B cell (primary cell): ENCODE measurements at places on chromosomes 7 and 10.

DNA sequence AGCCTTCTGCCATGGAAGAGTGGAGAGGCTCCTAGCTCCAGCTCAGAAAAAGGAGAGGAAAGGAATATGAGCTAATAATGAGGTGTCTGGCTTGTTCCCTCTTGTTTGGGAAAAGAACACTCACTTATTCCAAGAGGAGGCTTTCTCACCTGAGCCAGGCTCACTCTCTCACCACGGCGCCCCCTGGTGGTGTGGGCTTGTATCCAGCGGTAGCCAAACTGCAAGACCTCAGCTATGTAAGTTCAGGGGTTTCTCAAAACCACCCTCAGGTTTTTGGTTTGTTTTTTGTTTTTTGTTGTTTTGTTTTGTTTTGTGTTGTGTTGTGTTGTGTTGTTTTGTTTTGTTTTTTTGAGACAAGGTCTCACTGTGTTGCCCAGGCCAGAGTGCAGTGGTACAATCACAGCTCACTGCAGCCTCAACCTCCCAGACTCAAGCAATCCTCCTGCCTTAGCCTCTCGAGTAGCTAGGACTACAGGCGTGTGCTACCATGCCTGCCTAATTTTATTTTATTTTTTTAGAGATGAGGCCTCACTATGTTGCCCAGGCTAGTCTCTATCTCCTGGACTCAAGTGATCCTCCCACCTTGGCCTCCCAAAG, 124.0 kb downstream of the TMEM130 start:
- H3K27me3 ChIP-seq: no peaks in the 10 kb centered on the region
- DNase-seq: peak; percentile 65
- H3K4me1 ChIP-seq: no peaks in the 10 kb centered on the region
- H3K36me3 ChIP-seq: no peaks in the 10 kb centered on the region
- no peak overlapping the region for H3K27ac ChIP-seq
- no peak overlapping the region for H3K4me3 ChIP-seq

DNA sequence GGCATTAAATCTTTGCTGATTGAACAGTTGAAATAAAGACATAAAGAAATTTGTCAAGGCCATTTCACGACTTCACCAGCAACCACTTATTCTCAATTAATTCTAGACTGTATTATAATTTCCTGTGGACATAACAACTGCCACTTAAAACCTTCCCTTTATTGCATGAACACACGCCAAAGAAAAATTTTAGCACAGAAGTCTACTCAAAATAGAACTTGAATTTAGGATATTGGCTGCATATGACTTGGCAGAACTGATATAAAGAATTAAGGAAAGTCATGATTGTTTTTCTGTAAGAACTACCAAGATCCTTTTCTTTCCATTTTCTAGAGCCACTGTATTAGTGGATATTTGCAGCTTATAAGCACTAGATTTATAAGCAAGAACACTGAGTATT, 226.5 kb upstream of the AKR1E2 start:
- no peaks in the 10 kb centered on the region for H3K36me3 ChIP-seq
- no peak overlapping the region for H3K4me3 ChIP-seq
- H3K27ac ChIP-seq: no peak overlapping the region
- H3K27me3 ChIP-seq: no peaks in the 10 kb centered on the region
- no peaks in the 10 kb centered on the region for H3K4me1 ChIP-seq
- DNase-seq: no peak

GRCh38 chr7:94039368-94040035, 35.3 kb upstream of the BET1 start:
- H3K4me1 ChIP-seq: peaks cover 21% of the 10 kb centered on the region
- H3K36me3 ChIP-seq: no peaks in the 10 kb centered on the region
- no peak for DNase-seq
- H3K27ac ChIP-seq: no peak overlapping the region

DNA sequence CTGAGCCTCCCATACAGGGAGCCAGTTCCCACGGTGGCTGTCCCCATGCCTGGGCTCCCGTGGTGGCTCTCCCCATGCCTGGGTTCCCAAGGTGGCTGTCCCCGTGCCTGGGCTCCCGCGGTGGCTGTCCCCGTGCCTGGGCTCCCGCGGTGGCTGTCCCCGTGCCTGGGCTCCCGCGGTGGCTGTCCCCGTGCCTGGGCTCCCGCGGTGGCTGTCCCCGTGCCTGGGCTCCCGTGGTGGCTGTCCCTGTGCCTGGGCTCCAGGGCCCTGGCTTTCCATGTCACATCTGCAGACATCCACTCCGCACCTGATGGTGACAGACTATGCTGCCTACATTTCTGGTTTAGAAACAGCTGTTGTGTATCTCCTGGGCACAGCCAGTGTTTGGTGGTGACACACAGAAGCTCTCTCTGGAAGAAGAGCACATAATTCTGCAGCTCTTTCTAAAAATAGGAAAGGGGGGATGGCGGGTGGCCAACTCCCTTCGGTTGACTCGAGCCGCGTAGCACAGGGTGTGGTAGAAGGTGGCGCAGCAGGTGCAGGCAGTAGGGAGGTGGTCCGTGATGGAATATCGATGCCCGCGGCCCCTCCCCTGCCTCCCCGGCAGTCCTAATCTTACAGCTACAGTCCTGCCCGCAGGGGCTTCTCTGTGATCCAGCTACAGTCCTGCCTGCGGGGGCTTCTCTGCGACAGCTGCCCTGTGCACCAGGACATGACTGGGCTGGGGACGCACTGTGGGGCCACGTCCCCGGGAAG, 251.2 kb downstream of the DNAJB6 start:
- no peaks in the 10 kb centered on the region for H3K4me1 ChIP-seq
- no peak overlapping the region for H3K4me3 ChIP-seq
- DNase-seq: no peak
- no peaks in the 10 kb centered on the region for H3K36me3 ChIP-seq
- no peak overlapping the region for H3K27ac ChIP-seq

DNA sequence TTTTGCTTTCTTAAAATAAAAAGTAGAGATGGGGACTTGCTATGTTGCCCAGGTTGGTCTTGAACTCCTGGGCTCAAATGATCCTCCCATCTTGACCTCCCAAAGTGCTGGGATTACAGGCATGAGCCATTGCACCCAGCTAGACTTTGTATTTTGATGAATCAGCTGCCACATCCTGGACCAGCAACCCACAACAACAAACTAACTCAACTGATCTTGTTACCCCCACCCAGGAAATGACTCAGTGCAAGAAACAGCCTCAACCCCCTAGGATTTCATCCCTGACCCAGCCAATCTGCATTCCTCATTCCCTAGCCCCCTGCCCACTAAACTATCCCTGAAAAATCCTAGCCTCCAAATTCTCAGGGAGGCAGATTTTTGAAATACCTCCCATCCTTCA, 123.8 kb downstream of the IPMK start:
- H3K27me3 ChIP-seq: no peaks in the 10 kb centered on the region
- no peak overlapping the region for H3K27ac ChIP-seq
- H3K4me3 ChIP-seq: no peak overlapping the region
- H3K36me3 ChIP-seq: no peaks in the 10 kb centered on the region
- DNase-seq: no peak
- no peaks in the 10 kb centered on the region for H3K4me1 ChIP-seq

DNA sequence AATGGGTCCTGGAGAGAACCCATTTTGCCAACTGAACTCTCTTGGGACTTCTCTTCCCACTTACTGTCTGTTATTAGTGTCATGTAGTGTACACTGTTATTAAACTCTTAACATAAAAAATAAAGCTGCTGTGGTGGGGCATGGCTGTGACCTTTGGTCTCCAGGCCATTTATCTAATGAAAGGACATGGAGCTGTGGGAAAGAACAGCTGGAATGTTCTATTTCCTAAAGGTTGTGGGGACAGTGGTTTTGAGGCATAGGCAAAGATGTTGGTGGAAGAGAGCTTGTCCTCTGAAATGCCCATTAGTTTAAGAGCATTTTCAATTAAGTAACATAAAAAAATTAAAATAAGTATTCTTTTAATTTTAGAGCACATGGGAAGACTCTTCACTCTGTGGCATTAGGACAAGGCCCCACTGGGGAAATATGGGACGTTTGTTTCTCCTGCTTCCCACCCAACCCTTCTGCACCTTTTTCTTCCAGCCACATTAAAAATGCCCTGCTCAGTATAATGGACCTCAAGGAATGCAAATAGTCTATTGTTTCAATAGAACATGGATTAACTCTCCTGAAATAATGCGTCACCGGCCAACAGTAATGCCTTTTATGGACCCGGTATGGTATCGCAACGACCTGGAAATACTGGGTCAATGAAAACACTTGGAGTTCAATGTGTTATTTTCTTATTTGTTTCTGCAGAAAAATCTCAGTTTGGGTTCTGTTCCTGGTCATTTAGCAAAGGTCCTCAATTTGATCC, 149.6 kb downstream of the BUB3 start:
- no peak overlapping the region for H3K27ac ChIP-seq
- H3K4me3 ChIP-seq: no peak overlapping the region
- no peaks in the 10 kb centered on the region for H3K27me3 ChIP-seq

GRCh38 chr10:102287538-102287937, 42.2 kb downstream of the GBF1 start:
- DNase-seq: no peak
- no peaks in the 10 kb centered on the region for H3K27me3 ChIP-seq
- H3K36me3 ChIP-seq: peaks cover 2% of the 10 kb centered on the region
- H3K4me1 ChIP-seq: no peaks in the 10 kb centered on the region
- no peak overlapping the region for H3K4me3 ChIP-seq
- no peak overlapping the region for H3K27ac ChIP-seq

DNA sequence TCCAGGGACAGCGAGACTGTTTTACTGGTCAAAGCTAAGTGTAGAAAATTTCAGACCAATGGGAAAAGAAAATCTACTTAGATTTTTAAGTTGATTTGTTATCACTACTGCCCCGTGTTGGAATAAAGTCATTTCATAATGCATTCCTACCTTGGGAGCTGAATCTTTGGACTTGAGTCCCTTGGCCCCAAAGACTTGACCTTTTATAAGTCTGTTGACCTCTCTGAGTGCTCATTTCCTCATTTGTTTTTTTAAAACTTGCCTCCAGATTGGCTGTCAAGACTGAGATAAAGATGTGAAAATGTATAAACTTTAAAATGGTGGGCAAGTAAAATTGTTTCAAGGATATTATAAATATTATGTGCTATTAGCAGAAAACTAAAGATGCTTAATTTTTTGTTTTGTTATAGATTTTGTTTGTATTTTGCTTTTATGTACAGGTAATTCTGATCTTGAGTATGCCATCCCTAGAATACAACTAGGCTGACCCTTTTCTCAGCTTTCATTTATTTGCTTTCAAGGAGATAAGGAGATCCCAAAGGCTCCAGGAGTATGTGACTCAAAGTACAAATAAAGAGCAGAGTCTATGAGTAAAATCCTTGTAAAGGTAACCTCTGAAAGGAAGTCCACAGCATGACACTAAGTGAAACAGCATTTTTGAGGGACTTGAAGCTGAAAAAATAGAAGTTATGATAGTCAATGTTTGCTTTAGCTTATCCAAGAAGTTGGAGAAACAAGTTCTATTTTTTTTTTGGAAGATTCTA, 54.6 kb downstream of the TMEM26 start:
- H3K4me3 ChIP-seq: no peak overlapping the region
- H3K27me3 ChIP-seq: no peaks in the 10 kb centered on the region
- DNase-seq: no peak
- peaks cover 16% of the 10 kb centered on the region for H3K4me1 ChIP-seq
- H3K36me3 ChIP-seq: no peaks in the 10 kb centered on the region
